Nucleus accumbens (tissue), 56 donors: ENCODE measurements at places on chromosomes 5 and 9.
A peak's percentile ranks its signal among the peaks of the same experiment; 100 is the strongest.

GRCh38 chr9:70594386-70594944, 180.0 kb upstream of the KLF9 start:
- DNase-seq, result no peak

DNA sequence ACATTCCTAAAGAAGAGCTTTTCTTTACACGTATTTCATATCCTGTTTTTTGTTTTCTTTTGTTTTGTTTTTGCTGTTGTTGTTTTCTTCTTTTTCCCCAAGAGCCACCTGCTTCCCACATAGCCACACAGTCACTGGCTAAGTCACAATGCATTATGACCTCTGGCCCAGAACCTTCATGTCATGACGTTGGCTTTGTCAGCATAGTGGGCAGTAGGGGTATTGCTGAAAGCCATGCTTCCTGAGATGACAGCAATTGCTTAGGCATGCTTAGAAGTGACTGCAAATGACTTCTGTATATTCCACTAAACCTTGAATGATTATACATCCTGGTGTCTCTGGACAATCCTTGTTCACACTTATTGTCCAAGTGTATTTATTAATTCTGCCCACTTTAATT, 375.8 kb downstream of the TAF11L14 start:
- no peak for DNase-seq

GRCh38 chr9:89919171-89919681, 314.4 kb downstream of the GADD45G start:
- peak; percentile 13 for DNase-seq

DNA sequence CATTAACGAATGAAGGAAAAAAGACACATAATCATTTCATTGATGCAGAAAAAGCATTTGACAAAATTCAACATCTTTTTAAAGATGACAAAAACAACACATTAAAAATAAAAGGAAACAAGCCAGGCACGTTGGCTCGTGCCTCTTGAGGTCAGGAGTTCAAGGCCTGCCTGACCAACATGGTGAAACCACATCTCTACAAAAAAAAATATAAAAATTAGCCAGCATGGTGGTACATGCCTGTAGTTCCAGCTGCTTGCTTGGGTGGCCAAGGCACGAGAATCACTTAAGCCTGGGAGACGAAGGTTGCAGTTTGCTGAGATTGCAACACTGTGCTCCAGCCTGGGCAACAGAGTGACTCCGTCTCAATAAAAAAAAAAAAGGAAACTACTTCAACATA, 77.0 kb downstream of the ERCC6L2 start:
- no peak for DNase-seq

DNA sequence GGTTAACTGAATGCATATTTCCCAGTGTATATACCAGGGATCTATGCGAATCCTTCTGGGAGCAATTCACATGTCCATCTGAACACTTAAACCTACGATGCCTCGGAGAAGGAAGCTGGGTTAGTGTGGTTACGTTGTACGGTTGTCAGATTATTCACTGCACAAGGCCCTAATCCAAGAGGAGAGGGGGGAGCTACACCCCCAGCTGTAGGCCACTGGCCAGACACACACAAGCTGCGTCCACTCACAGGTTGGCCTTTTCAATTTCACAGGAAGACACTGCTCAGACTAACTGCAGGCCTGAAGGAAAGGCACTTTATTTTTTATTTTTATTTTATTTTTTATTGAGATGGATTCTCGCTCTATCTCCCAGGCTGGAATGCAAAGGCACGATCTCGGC, 184.5 kb upstream of the GNA14 start:
- DNase-seq, result no peak

DNA sequence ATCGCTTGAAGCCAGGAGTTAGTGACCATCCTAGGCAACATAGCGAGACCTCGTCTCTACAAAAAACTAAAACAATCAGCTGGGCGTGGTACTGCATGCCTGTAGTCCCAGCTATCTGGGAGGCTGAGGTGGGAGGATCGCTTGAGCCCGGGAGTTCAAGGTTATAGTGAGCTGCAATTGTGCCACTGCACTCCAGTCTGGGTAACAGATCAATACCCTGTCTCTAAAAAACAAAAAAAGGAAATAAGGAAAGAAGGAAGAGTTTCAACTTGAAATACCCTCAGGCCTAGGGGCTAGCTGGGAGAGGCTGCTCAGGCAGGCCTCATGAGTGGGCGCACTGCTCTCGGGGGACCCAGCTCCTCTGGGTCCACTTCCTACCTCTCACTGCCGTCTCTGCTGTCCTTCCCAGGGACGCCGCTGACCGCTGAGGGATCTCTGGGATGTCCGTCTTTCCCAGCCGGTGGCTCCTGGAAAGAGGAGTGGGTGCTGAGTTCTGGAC, 56.4 kb downstream of the PRRT1B start:
- no peak for DNase-seq

- no peak for DNase-seq
Measured at GRCh38 chr9:5336688-5337087, 3.0 kb downstream of the RLN1 start.

GRCh38 chr5:53983568-53984460, 326.6 kb downstream of the ARL15 start:
- DNase-seq, result no peak

GRCh38 chr5:108727236-108727650, 20.5 kb upstream of the FER start:
- DNase-seq, result no peak

DNA sequence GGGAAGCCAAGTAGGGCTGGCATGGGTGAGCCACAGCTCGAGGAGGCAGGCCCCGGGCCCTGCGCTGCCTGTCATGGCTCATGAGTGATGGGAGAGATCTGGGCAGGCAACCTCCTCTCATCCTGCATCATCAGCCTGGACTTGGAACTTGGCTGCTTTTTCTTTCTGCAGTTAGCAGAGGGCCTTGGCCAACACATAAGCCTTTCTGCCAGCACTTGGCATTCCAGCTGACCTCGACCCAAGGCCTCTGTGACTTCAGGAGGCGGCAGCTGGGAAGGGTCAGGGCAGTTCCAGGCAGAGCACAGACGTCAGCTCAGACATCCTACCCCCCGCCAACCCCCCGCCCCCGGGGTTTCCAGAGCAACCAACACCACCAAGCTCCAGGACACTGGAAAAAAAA, 7.6 kb downstream of the S1PR3 start:
- no peak for DNase-seq

DNA sequence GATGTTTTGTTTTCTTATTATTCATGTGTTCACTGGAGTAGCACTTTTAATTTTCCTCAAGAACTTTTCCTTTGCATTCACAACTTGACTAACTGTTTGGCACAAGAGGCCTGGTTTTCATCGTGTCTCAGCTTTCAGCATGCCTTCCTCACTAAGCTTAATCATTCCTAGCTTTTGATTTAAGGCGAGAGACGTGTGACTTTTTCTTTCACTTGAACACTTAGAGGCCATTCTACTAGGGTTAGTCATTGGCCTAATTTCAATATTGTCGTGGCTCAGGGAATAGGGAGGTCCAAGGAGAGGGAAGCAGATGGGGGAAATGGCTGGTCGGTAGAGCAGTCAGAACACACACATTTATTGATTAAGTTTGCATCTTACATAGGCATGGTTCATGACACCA, 94.0 kb downstream of the ZNF462 start:
- DNase-seq, result no peak

GRCh38 chr9:115138151-115138550, 20.2 kb upstream of the TNC start:
- DNase-seq, result no peak

- DNase-seq, result no peak
Measured at GRCh38 chr9:133390713-133391112, 14.5 kb downstream of the STKLD1 start.

GRCh38 chr9:91033797-91034196, 232.2 kb downstream of the SYK start:
- no peak for DNase-seq

GRCh38 chr5:170327829-170328228, 30.3 kb upstream of the LCP2 start:
- no peak for DNase-seq
